Ureter (tissue), 1 donor: ENCODE measurements at places on chromosomes 2 and 18.

GRCh38 chr2:182649316-182649715 is 66.7 kb upstream of the DNAJC10 start:
- DNase-seq, result no peak

GRCh38 chr2:239579081-239579480 is 178.3 kb upstream of the HDAC4 start:
- no peak for DNase-seq

GRCh38 chr18:54260396-54261072 is 8.8 kb upstream of the POLI start:
- no peak for DNase-seq

- no peak for DNase-seq
Measured at GRCh38 chr2:238925281-238925680, 77.4 kb downstream of the TWIST2 start.

- DNase-seq, result no peak
Measured at GRCh38 chr2:23697256-23698075, 229.5 kb downstream of the ATAD2B start.

- DNase-seq, result peak; percentile 60
Measured at GRCh38 chr2:99489063-99489760, 605 bp downstream of the REV1 start.

GRCh38 chr18:63063171-63063570 is 256.4 kb downstream of the BCL2 start:
- no peak for DNase-seq

- DNase-seq, result no peak
Measured at GRCh38 chr2:226495466-226496272, 304.0 kb downstream of the IRS1 start.

DNA sequence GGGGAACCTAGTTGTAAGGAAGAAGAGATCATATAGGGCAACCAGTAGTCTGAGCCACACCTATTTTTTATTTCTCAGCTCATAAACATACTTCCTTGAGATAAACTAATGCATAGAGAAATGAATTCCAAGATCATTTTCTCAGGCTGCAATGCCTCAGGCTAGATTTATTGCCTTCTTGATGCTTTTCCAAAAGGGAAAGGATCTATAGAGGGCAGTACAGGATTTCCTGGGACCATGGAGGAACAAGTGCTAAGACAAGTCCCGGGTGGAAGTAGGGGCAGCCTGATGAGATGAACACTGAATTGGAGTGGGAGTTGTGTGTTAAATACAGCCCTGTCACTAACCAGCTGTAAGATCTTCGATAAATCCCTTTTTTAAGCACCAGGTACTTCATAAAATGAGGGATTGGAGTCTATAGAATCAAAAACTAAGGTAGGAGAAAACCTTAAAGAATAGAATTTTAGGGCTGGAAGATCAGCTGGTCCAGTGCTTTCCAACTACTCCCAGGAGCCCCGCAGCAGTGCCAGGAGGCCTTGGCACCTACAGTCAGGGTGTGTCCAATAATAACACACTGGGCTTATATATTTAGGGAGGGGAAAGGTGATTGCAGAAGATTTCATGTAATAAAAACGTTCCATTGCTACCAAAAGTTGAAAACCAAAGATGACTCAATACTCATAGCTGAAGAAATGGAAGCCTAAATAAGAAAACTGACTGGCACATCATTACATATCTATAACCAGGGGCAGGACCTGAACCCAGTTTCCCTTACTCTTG is 58.1 kb downstream of the SERTAD2 start:
- DNase-seq, result no peak

DNA sequence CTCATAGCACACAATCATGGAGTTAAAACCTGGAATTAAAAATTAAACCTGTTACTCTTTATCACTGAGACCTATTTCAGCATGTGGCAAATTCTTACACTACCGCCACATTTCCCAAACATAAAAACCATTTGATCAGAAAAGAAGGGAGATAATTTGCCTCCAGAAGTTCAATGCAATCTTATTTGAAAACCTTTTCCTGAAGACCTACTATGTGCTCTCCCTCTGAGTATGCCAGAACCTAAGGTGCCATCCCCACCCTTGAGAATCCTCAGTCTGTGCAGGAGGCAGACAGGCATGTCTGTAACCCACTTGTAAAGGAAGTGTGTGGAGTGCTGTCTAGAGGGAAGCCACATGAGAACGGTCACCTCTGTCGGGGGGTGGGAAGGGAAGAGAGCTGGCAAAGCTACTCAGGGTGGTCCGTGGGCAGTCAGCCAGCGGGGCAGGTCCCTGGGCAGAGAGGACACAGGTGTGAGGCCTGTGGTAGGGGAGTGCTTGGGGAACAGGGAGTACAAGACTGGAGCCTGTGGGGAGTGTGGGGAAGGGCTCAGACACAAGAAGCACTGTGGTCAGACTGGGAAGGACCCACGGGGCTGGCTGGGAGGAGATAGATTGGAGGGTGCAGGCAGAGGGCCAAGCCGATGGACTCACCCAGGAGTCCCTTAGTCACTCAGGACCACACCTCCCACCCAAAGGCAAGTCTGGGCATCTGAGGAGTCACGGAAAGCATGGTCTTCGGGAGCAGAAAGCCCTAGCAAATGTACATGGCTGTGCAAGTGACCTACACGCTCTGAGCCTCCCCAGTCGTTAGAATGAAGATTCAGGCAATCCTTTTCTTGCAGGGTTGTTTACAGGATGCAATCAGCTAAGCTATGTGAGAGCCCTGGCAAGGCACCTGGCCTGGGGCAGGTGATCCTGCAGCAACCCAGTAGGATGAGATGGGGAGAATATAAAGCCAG is 22.8 kb downstream of the CRACDL start:
- DNase-seq, result no peak

- no peak for DNase-seq
Measured at GRCh38 chr2:123521854-123522253, 503.2 kb upstream of the CNTNAP5 start.

DNA sequence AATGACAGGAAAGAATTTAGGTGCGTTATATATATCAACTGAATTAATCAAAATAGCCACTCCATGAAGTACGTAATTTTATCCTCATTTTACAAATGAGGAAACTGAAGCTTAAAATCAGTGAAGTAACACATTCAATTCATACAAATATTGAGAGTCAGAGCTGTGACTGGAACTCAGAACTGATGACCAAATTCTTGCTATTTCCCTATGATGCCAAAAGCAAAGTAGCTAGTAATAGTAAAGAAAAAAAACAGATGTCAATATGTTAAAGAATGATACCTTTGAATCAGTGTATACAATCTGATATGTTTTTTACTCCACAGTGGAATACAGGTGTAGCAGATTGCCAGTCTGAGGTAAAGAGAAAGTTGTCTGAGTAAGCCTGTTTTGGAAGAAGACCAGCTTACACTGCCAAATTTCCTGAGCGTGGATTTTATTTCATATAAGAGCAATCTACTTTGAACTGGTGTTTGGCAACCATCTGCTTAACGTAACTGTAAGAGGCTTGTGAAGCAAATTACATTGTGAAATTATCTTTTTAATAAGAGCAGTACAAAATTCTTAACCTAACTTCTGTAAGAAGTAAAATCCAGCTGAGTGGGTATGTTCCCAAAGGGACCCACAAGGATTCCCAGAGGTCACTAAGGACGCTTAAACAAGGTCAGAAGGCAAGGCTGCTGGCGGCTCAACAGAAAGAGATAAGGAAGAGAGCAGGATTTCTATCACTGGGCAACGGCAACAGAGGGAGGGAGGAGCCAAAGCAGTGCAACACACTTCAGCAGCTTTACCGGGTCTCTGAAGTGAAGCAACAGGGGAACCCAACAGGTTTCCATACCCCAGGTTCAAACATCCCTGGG is 85.6 kb downstream of the IKZF2 start:
- DNase-seq, result no peak

DNA sequence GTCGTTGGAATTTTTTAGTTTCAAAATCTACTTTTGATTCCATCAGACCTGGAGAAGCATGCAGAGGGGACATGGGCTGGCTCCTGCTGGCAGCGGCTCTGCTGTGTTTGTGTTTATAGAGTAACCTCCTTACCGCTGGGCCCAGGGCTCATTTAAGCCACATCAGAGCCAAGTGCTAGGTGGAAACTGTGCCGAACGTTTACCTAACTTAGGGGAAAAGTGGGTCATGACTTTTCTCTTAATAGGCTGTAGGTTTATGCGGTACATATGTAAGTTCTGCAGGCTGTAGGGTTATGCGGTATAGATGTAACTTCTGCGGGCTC is 17.7 kb downstream of the CNDP2 start:
- peak; percentile 22 for DNase-seq

GRCh38 chr2:45441571-45441970 is 169.5 kb downstream of the SRBD1 start:
- DNase-seq, result no peak

DNA sequence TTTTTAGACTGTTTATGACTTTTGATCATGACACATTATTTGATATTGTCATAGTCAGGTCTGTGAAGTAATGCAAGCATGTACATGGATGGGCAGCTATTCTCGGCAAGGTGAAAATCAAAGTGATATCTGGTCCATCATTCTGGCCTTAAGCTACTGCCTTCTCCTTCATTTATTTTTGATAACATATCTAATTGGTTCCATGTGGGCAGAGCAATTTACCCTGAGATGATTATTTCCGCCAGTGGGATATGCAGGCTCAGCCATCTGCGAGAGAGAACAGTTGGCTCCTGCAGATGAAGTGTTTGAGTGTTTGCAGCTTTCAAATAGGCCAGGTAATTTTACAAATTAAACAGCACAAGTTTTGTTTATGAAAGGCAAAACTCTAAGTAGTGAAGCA is 116.4 kb downstream of the LYPD6 start:
- no peak for DNase-seq

DNA sequence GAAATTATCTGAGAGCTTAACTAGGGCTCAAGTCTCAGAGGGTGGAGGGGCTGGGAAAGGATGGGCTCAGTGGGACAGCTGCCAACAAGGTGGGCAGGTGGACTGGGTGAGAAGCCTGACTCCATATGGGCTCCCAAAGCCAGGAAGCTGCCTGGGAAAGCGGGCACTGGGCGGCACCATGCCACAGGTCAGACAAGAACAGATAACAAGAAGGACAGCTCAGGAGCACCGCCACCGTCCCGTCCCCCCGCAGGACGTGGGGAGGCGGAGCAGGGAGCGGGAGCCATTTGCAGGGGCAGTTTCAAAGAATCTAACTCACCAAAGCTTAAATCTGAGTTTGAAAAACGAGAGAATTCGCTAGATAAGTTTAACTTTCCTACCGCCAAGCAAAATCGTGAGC is 45.6 kb downstream of the NETO1 start:
- no peak for DNase-seq

DNA sequence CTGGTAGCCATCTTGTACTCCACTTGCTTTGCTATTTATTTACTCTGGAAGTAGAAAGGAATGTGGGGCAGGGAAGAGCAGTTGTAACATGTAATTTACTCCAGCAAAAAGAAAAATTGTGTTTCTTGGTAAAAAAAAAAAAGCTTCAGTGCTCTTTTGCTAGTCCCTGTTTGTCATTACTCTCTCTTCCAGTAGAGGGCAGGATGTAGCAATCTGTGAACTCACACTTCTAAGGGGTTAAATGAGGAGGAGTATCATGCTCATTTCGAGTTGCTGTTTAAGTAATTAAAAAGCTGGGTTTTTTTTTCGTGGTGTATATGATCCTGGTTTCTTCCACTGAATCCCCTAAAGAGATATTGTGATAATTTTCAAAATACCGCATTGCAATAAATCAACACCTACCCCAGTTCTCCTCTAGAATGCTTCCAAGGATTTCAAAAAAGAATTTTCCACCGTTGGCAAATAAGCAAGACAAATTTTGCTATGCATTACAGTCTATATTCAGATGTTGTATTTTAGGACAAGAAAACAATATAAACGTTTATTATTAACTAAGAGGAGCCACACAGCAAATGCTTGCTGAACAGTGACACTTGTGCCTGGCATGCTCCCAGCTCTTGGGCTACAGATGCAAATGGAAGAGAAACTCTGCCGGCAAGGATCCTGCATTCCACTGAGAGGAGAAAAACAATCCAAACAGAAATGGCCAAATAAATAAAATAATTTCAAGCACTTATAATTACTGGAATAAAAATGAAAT is 261.6 kb downstream of the ASXL3 start:
- DNase-seq, result no peak

- no peak for DNase-seq
Measured at GRCh38 chr2:224658780-224659405, 57.3 kb downstream of the CCDC195 start.

GRCh38 chr18:31079973-31080372 is 22.2 kb downstream of the DSC2 start:
- no peak for DNase-seq

GRCh38 chr2:173030561-173031490 is 44.8 kb upstream of the MAP3K20 start:
- DNase-seq, result no peak

DNA sequence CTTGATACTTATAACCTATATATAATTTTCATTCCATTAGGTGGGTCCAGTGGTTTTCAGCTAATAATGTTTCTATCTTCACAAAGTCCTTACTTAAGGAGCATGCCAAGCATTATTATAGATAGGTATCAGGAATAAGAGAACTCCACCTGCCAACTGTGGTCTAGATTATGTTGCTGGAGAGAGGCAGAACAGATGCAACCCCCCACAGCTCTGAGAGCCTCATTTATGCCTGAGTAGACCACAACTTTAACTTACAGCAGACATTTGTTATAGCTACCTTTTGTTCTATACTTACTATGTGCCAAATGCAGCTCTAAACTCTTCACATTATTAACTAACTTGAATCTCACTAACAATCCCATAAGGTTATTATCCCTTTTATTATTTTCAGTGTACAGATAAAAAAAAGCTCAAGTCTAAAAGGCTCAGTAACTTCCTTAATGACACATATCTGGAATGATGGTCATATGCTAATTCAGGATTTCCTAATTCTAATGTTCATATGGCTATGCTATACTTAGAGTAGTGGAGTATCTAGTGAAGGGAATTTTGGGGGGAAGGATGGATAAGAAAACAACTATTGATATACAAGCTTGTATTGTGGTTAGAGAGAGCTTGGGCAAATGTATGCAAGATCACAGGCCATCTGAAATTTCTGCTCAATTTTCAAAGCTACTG is 119.1 kb upstream of the RND3 start:
- DNase-seq, result no peak

DNA sequence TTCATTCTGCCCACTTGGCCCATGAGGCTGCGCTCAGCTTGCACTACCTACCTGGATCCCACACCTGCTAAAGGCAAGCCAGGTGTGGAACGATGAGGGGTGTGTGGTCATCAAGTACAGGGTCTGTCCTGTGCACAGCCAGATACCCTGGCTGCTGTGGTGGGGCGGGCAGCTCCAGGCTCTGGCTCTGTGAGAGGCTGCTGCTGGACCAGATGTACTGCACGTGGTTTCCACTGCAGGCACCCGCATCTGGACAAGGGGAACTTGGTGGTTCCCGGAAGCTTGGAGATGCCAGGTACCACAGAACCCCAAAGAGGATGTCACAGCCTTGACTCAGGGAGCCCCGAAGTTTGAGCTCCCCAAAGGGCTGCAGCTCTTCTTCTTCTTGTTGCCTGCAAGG is 68.1 kb upstream of the ZNF804A start:
- DNase-seq, result no peak

GRCh38 chr2:164032995-164033394 is 297.2 kb upstream of the FIGN start:
- DNase-seq, result no peak

DNA sequence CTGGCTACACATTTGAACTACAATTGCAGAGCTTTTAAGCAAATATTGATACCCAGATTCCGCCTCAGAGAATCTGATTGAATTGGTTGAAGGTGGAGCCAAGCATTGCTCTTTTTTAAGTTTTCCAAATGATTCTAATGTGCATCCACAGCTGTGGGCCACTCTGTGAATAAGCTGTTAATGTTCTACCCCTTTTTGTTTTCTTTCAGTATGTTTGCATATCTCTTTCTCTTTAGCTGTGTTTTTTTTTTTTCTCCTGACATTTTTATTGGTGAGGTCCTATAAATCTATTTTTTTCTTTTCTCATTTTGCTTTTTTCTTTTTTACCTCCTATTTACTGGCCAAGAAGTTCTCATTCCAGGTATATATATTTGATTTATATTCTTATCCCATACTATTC is 6.5 kb downstream of the SCN3A start:
- DNase-seq, result no peak
